ENCODE measurements at places on chromosomes 2 and 18. TPM values are rescaled to one million over a fixed set of nuclear protein-coding genes. Genes with fewer than 3 reads are reported as not detected.

ARHGAP25 gene
- 109 TPM for total RNA-seq

GRCh38 chr18:9413576-9413975 lies 61.7 kb upstream of the RALBP1 start:
- no peak for DNase-seq

DNA sequence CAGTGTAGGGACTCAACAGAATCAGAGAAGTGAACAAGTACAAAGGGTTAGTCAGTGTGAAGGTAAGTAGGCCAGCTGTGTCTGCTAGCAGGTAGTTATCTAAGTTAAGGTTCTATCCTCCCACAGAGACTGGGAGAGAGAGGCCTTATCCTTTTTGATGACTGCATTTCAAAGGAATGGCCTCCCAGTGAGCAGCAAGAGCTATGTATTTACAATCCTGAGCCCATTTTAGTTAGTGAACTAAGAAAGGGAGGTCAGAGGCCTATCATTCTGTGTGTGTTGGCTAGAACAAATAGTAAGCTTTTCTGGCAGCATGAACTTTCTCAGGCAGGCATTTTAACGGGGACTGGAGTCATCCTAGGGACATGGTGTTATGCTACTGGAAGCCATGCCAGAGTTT lies 182.9 kb downstream of the VWC2L start:
- no peak for DNase-seq

ALPI gene
- not detected for total RNA-seq

DNA sequence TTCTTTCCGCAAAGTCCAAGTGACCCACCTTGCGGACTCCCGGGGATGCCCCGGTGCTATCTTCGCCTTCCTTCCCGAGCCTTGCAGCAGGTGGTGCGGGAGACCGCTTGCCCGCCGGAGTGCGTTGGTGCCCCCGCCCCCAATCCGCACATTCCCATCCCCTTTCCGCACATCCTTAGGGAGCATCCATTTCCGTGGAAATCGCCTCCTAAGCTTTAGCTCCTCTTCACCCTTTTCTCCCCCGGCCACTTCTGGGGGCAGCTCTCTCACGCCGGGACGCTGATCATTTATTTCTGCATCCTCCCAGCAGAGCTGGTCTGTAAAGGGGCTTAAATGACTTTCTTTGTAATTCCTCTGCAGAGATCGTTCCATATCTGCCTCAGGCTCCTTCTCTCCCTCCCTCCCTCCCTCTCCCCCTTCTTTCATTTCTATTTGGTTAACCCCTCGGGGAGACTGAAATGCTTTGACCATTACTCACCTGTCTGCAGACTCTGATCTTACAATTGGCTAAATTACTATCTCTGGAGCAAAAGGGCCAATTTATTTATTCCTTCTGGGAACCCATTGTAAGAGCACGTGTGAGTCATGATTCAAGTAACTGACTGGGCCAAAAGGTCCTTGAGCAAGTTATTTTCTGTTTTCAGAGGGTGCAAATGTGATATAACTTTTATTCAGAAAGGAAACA lies 1.3 kb upstream of the LYPD1 start:
- no peak for DNase-seq

QPCT gene
- total RNA-seq, result 1.1 TPM

DNA sequence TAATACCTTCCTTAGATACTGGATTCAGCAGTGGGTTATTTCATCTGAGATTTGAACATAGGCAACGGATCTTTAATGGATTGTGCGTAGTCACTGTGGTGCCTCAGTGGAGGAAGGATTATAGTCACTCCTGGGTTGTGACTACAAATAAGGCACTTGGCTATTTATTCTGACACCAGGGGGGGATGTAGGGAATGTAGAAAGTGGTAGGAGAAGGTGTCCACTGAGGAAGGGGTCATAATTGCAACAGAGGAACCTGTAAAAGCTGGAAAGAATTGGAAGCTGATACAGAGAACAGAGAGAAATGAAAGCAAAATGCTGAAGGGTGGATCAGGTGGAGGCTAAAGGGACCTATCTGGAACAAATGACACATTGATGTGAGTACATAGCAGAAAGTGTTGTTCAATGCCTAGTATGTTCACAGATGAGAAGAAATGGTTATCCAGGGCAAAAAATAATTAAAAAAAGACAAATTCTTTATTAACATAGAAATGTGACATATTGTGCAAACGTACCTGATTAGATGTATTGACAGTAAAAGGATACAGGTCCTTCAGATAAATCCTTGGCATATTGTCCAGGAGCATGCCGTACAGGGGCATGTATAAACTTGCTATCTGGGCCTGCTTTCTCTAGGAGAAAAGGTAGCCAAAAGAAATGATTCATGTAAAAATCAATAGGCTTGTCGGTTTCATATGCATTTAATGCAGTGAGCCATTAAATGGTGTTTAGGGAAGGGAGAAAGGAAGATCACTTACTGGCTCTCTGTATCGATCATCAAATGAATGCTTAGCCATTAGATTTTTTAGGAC lies 91.2 kb upstream of the CCDC195 start:
- no peak for DNase-seq

- DNase-seq, result no peak
Measured at GRCh38 chr2:221530653-221531037, 41.5 kb downstream of the EPHA4 start.

- no peak for DNase-seq
Measured at GRCh38 chr2:55357927-55358326, 61.7 kb downstream of the CCDC88A start.

DNA sequence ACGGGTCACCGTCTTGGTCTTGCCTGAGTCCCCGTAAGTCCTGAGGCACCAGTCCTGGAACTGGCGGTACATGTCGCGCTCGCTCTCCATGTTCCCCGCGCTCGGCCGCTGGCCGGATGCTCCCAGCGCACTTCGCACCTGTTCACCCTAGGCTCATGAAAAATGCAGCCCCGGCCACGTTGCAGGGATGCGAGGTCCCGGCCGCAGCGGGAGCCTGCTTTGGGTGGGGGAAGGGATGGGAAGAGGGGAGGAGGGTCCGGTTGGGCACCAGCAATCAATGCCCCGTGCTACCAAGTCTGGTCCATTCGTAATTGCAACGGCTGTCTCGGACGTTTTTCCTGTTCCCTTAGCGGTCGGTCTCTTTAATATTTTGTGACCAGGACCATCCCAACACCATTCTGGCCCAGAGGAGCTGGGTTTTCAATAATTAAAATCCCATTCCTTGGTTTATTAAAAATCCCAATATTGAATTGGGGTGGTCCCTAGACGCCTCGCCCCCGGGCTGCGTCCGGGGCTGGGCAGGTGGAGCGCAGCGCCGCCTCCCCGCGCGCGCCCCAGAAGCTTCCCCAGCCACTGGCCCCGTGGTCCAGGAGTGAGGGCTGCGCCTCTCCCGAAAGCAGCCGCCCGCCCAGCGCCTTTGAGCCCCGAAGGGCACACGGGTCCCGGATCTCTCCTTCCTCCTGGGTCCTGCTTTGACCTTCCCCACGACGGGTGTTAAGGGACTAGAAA lies 1.4 kb downstream of the NOL4 start:
- no peak for DNase-seq

DNA sequence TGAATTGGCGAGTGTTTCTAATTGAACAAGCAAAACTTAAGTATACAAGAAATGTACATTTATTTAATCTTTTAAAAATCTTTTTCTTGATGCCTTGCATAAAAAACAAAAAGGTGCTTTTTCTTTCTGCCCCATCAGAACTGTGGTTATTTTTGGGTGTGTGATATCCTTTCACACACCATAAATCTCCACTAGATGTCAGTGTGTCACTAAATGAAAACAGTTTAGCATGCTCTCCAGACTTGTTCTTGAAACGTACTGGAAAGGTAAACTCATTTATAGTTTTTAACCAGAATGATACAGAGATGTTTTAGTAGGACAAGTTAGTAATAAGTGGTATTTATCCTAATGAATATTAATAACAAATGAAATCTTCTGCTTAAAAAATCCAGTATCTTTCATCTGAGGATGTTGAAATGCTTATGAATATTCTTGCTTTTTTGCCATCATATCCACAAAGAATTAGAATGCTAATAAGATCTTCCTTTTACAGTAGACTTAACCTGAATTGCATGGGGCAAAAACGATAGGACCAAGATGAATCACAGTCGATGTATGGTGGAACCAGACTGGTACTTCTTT lies 96.8 kb downstream of the UBE2E3 start:
- no peak for DNase-seq

- no peak for DNase-seq
Measured at GRCh38 chr2:98333922-98334321, 12.3 kb upstream of the CNGA3 start.

PROKR1 gene
- total RNA-seq, result not detected

FSHR gene
- not detected for total RNA-seq

NYAP2 gene
- not detected for total RNA-seq
